ENCODE measurements at places on chromosomes 4 and X. TPM values are rescaled to one million over a fixed set of nuclear protein-coding genes. Genes with fewer than 3 reads are reported as not detected.

- H3K4me3 ChIP-seq, result no peak overlapping the region
- H3K36me3 ChIP-seq, result peaks cover 4% of the 10 kb centered on the region
- H3K27me3 ChIP-seq, result no peaks in the 10 kb centered on the region
- H3K4me1 ChIP-seq, result peaks cover 25% of the 10 kb centered on the region
- DNase-seq, result peak; percentile 77
Measured at GRCh38 chr4:2290974-2291704, 29.2 kb upstream of the MXD4 start.

GRCh38 chr4:80029364-80029763, 43.7 kb downstream of the ANTXR2 start:
- H3K27me3 ChIP-seq, result no peaks in the 10 kb centered on the region
- peaks cover 42% of the 10 kb centered on the region for H3K36me3 ChIP-seq
- H3K4me1 ChIP-seq, result peaks cover 22% of the 10 kb centered on the region
- no peak overlapping the region for H3K4me3 ChIP-seq
- no peak for DNase-seq
- no peak overlapping the region for H3K27ac ChIP-seq

GRCh38 chrX:52608961-52609360, 45.7 kb downstream of the SSX7 start:
- H3K27ac ChIP-seq, result no peak overlapping the region
- no peak for DNase-seq
- no peak overlapping the region for H3K4me3 ChIP-seq
- H3K27me3 ChIP-seq, result peaks cover 4% of the 10 kb centered on the region

PDCL2 gene
- not detected for total RNA-seq

HSFX3 gene
- total RNA-seq, result not detected

NXF2 gene
- total RNA-seq, result not detected

MAGEE2 gene
- not detected for total RNA-seq

GPR143 gene
- total RNA-seq, result not detected

GRCh38 chr4:163404580-163404979, 60.9 kb downstream of the NPY5R start:
- no peak overlapping the region for H3K4me3 ChIP-seq
- DNase-seq, result no peak
- no peaks in the 10 kb centered on the region for H3K4me1 ChIP-seq
- H3K27me3 ChIP-seq, result peaks cover 1% of the 10 kb centered on the region
- no peak overlapping the region for H3K27ac ChIP-seq

DNA sequence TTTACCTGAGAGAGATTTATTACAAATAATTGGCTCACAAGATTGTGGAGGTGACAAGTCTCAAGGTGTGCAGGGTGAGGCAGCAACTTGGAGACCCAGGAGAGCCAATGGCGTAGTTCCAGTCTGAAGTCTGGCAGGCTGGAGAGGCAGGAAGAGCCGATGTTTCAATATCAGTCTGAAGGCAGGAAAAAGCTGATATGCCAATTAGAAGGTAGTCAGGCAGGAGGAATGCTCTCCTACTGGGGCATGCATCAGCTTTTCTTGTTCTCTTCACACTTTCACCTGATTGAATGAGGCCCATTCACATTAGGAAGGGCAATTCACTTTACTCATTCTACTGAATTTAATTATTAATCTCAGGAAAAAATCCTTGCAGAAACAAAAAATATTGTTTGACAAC, 1351.7 kb upstream of the ADGRL3 start:
- no peaks in the 10 kb centered on the region for H3K4me1 ChIP-seq
- no peak overlapping the region for H3K4me3 ChIP-seq
- H3K27ac ChIP-seq, result no peak overlapping the region

DNA sequence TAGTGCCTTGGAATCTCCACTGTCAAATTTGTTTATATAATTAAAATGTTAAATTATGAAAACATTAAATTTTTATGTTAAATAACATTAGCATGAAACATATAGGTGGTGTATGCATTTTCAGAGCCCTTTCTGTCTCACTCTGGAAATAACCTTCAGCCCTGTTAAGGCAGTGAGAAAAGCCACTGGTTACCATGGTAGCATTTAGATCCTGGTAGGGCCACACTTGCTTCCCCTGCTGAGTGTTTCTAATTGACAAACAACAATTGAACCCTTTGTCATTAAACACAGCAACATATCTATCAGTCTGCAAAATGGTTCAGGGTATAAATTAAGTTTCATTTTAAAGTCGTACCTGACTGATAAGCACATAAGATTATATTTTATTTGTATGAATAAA, 63.5 kb downstream of the PDK3 start:
- H3K4me1 ChIP-seq, result peaks cover 2% of the 10 kb centered on the region
- H3K27me3 ChIP-seq, result no peaks in the 10 kb centered on the region
- H3K4me3 ChIP-seq, result no peak overlapping the region
- no peak for DNase-seq

- no peak overlapping the region for H3K4me3 ChIP-seq
- no peaks in the 10 kb centered on the region for H3K4me1 ChIP-seq
- H3K36me3 ChIP-seq, result no peaks in the 10 kb centered on the region
- H3K27ac ChIP-seq, result no peak overlapping the region
- no peaks in the 10 kb centered on the region for H3K27me3 ChIP-seq
Measured at GRCh38 chrX:22648281-22648680, 351.5 kb upstream of the DDX53 start.

NSG1 gene
- total RNA-seq, result 7.0 TPM

DNA sequence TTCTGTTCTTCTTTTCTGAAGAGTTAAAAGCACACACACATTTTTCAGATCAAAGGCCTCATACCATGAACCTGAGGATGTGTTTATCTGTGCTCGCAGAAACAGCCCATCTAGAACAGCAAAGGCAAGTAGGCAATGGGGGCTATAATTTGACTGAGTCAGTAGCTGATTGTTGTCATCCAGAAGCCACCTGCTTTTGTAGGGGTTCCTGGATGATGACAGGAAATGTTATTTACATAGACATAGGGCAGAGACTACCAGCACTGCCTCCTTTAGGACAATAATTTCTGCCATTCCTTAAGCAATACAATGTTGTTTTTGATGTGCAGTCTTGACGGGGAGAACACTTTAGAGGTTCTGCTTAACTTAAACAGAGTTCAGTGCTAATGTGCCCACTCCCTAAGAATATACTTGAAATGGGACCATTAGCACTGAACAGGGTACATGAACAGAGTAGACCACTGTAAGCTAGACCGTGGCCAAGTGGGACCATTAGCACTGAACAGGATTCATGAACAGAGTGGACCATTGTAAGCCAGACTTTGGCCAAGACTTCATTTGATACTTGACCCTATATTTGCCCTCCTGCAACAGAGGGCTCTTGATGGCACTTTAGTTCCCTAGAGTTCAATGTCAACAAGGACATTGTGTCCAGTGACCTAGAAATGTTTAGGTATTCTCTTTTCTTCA, 42.8 kb upstream of the CCSER1 start:
- peaks cover 4% of the 10 kb centered on the region for H3K27me3 ChIP-seq
- no peak for DNase-seq
- no peak overlapping the region for H3K4me3 ChIP-seq
- H3K36me3 ChIP-seq, result no peaks in the 10 kb centered on the region
- no peaks in the 10 kb centered on the region for H3K4me1 ChIP-seq

GRCh38 chrX:100358766-100359165, 51.3 kb downstream of the PCDH19 start:
- DNase-seq, result no peak
- no peaks in the 10 kb centered on the region for H3K4me1 ChIP-seq
- no peak overlapping the region for H3K27ac ChIP-seq
- no peak overlapping the region for H3K4me3 ChIP-seq
- no peaks in the 10 kb centered on the region for H3K36me3 ChIP-seq

METTL14 gene
- 46.2 TPM for total RNA-seq

DNA sequence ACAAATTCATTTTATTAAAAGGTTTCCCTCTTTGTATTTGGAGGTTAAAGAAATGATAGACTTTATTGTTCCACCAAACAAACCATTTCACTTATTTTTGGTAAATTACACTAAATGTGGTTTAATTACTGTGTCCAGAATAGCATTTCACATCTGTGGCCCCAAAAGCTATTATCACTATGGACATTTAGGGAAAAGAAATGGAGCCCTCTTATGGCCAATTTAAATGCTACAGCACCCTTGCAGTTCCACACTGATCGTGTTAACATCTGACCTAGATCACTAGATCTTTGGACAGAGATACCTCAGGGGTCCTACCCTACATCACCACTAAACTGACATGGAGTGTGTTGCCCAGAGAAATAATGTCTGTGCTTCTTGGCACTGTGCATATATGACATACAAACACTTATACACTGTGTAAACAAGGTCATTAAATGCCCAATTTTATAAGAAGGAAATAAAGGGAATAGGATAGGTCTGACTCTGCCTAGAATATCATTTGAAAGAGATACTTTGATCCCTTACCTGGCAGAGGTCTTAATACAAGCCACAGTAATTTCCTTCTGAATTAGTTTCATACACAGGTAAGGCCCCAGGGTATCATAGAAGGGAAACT, 163.9 kb downstream of the KDR start:
- DNase-seq, result no peak
- peaks cover 4% of the 10 kb centered on the region for H3K4me1 ChIP-seq
- peaks cover 1% of the 10 kb centered on the region for H3K27me3 ChIP-seq
- no peak overlapping the region for H3K27ac ChIP-seq

DNA sequence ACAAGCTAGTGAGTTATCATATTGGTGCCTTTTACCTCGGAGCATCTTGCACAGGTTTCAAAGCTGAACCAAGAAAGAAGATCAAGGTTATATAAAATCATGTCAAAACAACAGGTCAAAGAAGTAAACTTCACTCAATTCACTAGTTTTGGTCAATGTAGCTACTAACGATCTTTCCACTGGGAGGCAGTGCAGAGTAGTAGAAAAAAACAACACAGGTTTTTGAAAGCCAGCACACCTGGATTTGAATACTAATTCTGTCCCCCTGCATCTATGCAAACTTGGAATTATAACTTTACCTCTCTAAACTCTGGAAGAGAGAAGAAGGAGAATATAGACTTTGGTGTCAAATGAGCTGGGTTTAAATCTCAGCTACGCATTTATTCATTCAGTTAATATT, 266.1 kb downstream of the GRIA3 start:
- no peaks in the 10 kb centered on the region for H3K4me1 ChIP-seq
- H3K27ac ChIP-seq, result no peak overlapping the region
- H3K36me3 ChIP-seq, result no peaks in the 10 kb centered on the region
- no peak overlapping the region for H3K4me3 ChIP-seq
- no peaks in the 10 kb centered on the region for H3K27me3 ChIP-seq
- DNase-seq, result no peak

- no peak overlapping the region for H3K27ac ChIP-seq
- DNase-seq, result no peak
- H3K27me3 ChIP-seq, result no peaks in the 10 kb centered on the region
- no peaks in the 10 kb centered on the region for H3K4me1 ChIP-seq
- H3K36me3 ChIP-seq, result no peaks in the 10 kb centered on the region
Measured at GRCh38 chr4:165580351-165580905, 201.6 kb downstream of the CPE start.

KIF4A gene
- 33.3 TPM for total RNA-seq

DNA sequence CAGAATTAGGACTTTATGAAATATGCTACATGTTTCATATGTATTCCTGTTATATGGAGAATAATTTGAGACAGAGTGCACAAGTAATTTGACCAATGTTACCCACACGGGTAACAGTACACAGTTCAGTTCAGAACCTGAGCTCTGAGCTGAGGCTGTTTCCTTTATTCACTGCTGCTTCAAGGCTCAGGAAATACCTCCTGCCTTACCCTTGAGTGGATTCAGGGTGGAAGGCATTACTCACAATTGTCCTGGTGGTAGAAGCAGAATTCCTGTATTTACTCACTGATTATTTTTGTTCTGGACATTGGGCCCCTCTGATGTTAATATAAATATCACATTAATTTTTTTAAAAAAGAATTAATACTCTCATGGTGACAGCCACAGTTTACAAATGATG, 73.5 kb upstream of the CAMK2D start:
- no peak overlapping the region for H3K27ac ChIP-seq
- H3K4me3 ChIP-seq, result no peak overlapping the region
- no peaks in the 10 kb centered on the region for H3K36me3 ChIP-seq
- H3K27me3 ChIP-seq, result no peaks in the 10 kb centered on the region
- no peak for DNase-seq

DNA sequence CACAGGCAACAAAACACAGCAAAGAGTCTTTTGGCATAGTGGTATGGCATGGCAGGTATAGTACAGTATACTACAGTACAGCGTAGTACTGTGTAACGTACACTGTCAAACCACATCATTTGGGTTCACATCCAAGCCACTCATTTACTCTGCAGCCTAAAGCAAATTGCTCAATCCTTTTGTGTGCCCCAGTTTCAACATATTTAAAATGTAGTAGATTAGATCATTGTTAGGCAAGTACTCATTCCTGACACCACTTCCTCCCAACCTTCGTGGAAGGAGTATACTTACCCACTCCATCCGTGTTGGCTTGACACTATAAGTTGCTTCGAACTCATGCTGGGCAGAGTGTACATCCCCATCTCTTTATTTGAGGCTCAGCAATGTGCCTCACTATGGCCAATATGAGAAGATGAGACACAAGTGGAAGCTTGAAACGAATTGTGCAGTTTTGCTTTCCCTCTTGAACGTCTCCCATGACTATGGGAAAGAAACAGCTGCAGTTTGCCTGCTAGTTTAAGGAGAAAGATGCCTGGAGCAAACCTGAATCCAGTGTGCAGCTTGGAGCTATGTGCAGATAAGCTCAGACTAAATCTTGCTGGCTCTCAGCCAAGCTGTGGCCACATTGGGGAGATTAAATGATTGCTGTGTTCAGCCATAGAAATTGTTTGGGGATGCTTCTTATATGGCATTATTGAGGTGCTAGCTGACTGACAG, 85.7 kb upstream of the TBL1X start:
- H3K27me3 ChIP-seq, result no peaks in the 10 kb centered on the region
- no peak overlapping the region for H3K4me3 ChIP-seq
- DNase-seq, result no peak

DNA sequence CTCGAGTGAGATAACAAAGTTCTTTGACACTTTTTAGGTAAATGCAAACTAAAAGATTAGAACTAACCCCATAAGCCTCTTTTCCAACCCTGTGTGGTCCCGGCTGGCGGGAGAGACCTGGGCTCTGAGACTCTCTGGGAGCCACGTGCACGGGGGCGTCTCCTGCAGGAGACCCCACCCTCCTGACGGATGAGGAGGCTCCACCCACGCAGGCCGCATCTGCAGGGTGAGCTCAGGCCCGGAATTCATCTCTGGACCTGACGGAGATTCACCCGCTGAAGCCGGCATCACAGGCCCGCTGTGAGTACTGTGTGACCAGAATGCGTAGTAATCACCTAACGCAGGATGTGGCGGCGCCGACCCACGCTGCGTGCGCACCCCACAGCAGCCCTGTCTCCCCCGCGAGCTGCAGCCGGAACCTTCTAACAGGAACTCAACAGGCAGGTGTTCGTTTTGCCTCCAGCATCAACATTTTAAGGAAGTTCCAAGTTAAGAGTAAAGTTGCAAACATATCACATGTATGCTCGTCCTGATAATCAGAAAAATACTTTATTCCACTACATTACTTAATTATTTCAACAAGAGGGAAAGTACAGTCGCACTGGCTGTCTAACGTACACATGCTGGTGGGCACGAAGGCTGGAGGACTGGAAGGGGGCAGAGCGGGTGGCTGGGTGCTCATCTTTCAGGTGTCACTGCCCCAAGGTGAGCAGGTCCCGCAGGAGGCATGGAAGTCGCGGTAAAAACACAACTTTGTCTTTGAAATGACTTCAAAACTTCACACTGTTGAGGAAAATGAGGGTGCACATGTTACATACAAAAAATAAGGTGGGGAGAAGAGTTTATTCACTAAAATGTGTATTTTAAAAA, 44.5 kb downstream of the FGFRL1 start:
- peak overlapping the region; percentile 6 for H3K4me3 ChIP-seq
- peaks cover 9% of the 10 kb centered on the region for H3K27me3 ChIP-seq
- peaks cover 10% of the 10 kb centered on the region for H3K4me1 ChIP-seq
- H3K36me3 ChIP-seq, result no peaks in the 10 kb centered on the region
- no peak overlapping the region for H3K27ac ChIP-seq

GRCh38 chr4:145132511-145133098, 34.5 kb downstream of the ABCE1 start:
- H3K27ac ChIP-seq, result peak overlapping the region; percentile 70
- H3K36me3 ChIP-seq, result peaks cover 61% of the 10 kb centered on the region
- peak overlapping the region; percentile 26 for H3K4me3 ChIP-seq
- H3K4me1 ChIP-seq, result peaks cover 74% of the 10 kb centered on the region
- DNase-seq, result no peak
- H3K27me3 ChIP-seq, result no peaks in the 10 kb centered on the region

Data from activated CD4-positive, alpha-beta memory T cell treated with anti-CD3 and anti-CD28 coated beads, Interleukin-2, amount 10 ng/mL, durations not matched to agents 7 days and 5 days (primary cell).